Posterior vena cava (tissue), 2 donors: ENCODE measurements at places on chromosomes 3 and 15. TPM values are rescaled to one million over a fixed set of nuclear protein-coding genes. Genes with fewer than 3 reads are reported as not detected.

The PRKCI gene
- 19.8 TPM for total RNA-seq

The MRPL3 gene
- total RNA-seq, result 61.4 TPM

The CNTN4 gene
- total RNA-seq, result 66.5 TPM

The SYNM gene
- total RNA-seq, result 863 TPM

DNA sequence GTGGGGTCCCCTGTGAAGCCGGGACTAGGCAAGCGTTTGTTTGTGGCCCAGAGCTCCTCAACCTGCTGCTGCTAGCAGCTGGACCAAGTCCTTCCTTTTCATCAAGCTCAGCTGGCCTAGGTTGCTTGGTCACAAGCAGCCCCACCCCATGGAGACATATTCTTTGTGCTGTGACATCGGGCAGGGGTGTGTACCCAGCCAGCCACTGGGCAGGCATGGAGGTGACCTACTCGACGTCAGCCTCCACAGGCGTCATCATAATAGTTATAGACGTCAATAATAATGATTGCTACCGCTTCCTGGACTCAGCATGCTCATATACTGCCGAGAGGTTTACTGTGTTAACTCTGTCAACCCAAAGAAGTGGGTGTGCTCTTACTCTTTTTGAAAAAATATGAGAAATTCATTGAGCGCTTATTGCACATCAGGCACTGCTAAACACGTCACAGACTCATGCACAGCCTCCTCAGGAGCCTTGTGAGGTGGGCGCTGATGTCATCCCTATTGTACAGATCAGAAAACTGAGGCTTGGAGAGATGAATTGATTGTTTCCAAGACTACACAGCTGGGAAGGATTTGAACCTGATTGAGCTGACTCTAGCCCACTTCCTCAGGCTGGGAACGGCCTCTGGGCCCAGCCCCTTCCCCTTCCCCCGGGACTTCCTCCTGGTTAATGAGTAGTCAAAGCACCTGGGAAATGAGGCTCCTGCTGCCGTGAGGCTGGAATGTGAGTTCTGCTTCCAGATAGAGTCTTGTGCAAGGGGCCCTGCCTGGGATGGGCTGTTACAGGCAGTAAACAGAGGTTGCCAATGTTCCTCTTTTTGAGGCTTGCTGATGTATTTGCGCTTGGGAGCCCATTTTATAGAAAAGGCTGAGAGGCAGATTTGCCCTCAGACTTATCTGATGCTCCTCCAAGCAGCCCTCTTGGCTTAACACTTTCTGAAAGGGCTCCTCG, 16.2 kb downstream of the SLC6A6 start:
- DNase-seq, result no peak

DNA sequence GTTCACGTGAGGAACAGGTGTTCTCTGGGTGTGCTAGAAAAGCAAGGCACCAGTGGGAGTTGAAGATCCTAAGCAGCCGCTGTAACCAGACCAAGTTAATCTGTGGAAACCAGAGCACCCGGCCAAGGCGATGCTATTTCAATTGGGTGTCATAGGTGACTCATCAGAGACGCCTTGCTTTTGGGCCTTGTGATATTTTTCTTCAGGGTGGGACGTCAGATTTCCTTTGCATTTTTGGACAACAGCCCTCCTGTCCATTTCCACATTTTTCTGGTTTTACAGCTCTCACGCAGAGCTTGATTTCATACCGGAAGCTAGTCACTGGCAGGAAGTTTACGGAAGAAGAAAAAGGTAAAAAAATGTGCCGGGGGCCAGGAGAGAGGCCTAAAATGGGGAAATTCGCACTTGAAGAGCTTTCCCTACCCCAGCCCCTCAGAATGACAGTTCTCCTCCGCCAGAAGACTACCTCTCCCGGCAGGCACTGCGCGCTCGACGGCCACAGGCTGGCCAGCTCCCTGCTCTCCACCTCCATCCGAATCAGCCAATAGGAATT, 471 bp upstream of the KBTBD8 start:
- DNase-seq, result no peak

DNA sequence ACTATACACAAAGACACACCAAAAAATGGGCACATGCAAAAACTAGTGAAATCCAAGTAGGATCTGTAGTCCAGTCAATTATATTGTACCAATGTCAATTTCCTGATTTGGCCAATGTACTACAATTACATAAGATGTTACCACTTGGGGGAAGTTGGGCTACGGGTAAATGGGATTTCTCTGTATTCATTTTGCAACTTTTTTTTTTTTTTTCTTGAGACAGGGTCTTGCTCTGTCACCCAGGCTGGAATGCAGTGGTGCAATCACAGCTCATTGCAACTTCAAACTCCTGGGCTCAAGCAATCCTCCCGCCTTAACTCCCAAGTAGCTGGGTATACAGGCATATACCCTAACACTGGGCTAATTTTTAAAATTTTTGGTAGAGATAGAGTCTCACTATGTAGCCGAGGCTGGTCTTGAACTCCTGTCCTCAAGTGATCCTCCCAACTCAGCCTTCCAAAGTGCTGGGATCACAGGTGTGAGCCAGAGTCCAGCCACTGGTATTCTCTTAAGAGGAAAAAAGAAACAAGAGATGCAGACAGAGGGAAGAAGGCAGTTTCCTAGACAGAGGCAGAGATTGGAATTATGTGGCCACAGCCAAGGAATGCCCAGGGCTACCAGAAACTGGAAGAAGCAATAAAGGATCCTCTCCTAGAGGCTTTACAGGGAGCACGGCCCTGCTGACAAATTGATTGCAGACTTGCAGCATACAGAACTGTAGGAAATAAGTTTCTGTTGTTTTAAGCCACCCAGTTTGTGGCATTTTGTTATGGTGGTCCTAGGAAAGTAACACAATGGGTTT, 33.3 kb downstream of the TFDP2 start:
- DNase-seq, result no peak

DNA sequence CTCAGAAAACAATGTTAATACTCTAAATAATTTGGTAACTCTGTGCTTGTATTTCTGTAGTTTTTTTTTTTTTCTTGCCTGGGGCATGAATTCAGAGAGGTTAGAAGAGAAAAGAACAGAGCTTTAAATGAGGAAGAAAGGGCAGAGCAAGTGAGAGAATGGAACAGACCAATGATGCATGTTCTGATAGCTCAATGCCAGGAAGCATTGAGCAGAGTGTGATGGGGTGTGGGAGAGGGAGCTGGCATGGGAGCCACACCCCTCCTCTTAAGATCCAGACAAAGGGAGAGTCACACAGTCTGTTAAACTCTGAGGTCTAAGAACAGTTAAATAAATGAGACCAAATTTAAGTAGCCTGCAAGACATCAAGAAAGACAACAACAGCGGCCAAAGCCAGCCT, 538.6 kb downstream of the TUSC7 start:
- no peak for DNase-seq

- DNase-seq, result no peak
These were observed 182.9 kb downstream of the AKAP13 start for GRCh38 chr15:85563328-85563727.

The IMPG2 gene
- total RNA-seq, result 0.65 TPM

- DNase-seq, result no peak
These were observed 151.1 kb downstream of the PGPEP1L start for GRCh38 chr15:98856532-98856907.

DNA sequence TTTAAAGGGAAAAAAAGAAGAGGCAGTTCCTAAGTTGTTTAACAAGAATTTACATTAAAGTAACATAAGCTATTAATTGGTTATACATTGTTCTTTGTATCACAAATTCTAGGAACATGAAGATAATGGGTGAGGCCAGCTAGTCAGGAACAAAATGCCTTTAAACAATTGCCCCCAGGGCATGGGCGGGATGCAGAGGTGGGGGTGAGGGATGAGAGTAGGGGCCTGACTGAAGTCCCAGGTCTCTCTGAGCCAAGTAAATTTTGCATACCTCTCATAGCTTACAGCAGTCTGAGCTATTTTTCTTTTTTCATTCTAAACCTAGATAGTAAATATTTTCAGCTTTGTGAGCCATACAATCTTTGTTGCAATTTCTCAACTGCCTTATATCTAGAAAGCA, 77.8 kb upstream of the RNU6-1 start:
- DNase-seq, result no peak

DNA sequence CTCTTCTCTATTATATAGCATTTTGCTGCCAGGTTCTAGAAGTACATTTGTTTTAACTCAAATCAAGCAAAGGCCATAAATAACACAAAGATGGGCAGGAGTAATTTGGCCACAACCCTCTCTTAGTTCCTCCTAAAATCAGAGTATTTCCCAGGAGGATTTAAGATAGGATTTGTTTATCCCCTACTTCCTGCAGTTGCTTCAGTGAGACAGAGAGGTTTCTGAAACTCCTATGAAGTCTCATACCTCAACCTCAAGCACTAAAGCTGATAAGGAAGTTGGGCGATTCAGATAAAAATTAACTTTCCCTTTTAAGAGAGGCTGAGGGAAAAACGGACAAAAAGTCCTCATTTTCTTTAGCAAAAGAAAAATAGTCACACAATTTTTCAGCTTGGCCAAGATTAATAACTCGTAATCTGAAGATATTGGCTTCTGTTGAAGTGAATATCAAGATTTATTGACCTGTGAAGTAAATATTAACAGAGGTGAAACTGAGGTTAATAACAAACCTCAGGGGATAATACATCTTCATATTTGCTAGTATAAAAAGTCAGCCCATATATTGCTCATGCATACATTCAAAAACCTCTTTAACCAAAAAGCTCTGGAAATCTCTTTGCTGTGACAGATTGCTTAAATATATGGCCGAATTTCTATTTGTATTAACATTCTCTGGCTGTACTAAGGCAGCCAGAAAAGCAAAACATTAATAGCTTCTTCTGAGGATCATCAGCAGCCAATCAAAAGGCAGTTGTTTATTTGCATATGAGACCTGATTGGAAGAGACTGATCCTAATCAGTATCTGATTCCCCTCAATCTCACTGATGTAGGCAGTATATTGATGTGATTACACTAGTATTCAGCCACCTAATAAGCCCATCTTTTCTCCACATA, 90.6 kb upstream of the GADL1 start:
- DNase-seq, result no peak

DNA sequence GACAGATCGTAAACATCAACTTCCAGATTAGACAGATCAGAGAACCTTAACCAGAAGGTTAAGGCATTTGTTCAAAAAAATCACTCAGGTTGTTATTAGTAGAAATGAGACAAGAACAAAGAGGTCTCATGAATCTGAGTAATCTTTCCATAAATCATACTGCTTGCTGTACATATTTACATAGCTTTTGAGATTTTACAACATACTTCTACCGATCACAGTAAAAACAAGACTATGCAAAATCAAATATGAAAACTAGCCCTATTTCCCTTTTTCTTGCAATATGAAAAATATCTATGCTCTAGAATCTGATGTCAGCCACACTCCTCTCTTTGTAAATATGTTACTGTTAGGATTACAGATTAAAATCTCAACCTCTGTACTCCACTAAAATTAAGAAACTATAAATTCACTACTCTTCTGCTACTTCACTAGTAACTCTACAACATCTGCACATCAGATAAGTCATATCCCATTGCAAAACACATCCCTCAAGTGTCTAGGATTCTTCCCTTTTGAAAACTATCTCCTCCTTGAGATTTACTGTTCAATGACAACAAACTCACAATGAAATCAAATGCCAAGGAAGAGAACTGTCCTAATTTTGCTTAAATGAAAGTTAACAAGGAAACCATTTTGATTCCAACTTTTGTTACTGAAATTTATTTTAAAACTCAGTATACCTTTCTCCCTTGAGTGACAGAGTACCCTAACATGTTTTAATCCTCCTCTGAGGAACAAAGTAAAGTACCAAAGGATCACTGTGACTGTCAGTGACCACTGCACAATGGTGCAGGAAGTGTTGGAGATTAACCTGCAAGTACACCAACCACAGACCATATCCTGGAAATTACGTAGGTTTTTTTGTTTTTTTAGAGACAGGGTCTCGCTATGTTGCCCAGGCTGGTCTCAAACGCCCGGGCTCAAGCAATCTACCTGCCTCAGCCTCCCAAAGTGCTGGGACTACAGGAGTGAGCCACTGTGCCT, 12.8 kb downstream of the DCUN1D1 start:
- DNase-seq, result no peak

DNA sequence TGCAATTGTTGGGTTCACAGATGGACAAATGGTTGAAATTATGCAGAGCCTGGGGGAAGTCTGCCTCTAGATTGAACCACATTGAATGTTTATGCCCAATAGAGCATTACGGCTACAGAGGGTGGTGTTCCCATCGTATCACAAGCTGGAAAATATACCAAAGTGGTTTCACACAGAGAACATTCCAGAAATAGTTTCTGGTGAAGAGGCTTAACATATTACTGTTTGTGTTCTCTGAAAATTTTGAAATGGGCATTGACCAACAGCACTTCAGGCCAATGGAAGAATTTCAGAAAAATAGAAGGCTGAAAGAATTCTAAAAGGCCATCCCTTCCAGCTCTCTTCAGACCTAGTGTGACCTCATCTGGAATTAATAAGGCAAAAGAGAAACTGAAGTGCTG, 203.9 kb downstream of the NEK10 start:
- DNase-seq, result no peak

The TMIE gene
- total RNA-seq, result 1.4 TPM

- no peak for DNase-seq
These were observed 33.6 kb downstream of the ADAMTS17 start for GRCh38 chr15:100308213-100308600.

GRCh38 chr3:143216709-143217182, 97.2 kb downstream of the CHST2 start:
- no peak for DNase-seq

The ASB14 gene
- not detected for total RNA-seq
